ENCODE measurements at places on chromosomes 1 and 21.

GRCh38 chr1:15154480-15155036, 1.0 kb downstream of the TMEM51 start:
- DNase-seq, result no peak

GRCh38 chr1:92410706-92411105, 76.0 kb downstream of the GFI1 start:
- DNase-seq, result no peak

- DNase-seq, result peak; percentile 68
Measured at GRCh38 chr1:16187748-16188401, 24.6 kb downstream of the ARHGEF19 start.

GRCh38 chr1:30024411-30025195, 698.8 kb downstream of the MATN1 start:
- no peak for DNase-seq

DNA sequence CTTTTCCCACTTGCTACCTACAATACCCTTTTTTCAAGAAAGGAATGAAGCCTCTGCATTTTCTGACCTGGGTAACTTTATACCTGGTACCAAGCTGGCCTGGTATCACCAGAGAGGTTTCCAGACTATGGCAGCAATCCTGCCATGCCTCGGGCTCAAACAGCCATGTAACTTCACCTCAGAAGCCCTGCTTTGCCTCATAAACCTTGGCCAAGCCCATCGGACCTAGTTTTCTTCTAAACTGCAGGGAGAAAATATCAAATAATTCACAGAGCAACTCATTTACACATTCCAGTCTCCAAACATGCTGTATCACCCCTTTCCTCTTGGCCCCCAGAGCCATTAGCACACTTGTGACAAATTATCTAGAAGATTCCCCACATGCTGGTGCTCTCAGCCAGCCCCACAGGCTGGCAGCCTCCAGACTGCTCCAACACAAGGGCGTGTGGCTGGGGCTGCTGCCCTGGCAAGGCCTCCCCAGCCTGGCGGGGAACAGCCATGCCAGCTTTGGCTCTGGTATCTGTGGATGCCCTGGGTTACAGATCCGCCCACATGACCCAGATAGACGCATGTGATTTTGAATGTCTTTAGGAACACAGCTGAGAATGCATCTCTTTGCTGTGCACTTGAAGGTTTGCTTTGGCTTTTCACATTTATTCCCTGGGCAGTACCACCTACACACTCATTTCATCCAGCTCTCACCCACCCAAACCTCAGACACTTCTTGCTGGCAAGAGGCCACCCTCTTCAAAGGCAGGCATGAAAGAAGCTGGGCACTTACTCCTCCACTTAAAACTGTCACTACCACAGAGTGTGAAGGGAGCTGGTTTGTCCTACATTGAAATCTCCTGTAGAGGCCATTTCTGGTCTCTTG, 70.0 kb upstream of the BCAR3 start:
- no peak for DNase-seq

- DNase-seq, result no peak
Measured at GRCh38 chr1:78284354-78284753, 206.4 kb upstream of the PTGFR start.

GRCh38 chr1:229434005-229434640, at the start of gene ACTA1:
Gene ACTA1, minus strand, starts transcription at chr1:229434094. Its CDS starts 979 bp downstream, at chr1:229433115.
- DNase-seq, result no peak

DNA sequence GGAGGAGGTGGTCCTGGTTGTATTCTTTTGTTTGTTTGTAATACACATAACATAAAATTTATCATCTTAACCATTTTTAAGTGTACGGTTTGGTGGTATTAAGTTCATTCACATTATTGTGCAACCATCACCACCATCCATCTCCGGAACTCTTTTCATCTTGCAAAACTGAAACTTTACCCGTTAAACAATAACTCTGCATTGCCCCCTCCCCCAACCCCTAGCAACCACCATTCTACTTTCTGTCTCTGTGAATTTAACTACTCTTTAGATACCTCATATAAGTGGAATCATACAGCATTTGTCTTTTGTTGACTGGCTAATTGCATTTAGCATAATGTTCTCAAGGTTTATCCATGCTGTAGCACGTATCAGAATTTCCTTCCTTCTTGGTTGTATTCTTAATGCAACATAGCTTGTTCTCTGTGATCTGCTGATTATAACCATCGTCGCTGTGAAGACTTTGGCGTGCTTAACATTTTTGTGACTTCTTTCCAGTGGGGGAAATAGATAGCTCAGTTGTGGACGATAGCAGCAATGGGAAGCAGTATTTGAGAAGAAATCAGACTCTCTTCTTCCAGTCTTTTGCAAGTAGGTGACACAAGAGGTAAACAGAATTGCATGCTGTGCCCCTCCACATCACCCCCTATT, 117.5 kb upstream of the HOOK1 start:
- no peak for DNase-seq

GRCh38 chr1:13513063-13513894, 524 bp downstream of the LRRC38 start:
- no peak for DNase-seq

DNA sequence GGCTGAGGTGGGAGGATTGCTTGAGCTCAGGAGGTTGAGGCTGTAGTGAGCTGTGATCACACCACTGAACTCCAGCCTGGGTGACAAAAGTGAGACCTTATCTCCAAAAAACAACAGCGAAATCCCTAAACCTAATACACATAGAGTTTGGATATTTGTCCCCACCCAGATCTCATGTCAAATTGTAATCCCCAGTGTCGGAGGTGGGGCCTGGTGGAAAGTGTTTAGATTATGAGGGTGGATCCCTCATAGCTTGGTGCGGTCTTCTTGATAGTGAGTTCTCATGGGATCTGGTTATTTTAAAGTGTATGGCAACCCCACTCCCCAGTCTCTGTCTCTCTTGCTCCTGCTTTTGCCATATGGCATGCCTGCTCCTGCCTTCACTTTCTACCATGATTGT, 94.0 kb downstream of the POU2F1 start:
- no peak for DNase-seq

DNA sequence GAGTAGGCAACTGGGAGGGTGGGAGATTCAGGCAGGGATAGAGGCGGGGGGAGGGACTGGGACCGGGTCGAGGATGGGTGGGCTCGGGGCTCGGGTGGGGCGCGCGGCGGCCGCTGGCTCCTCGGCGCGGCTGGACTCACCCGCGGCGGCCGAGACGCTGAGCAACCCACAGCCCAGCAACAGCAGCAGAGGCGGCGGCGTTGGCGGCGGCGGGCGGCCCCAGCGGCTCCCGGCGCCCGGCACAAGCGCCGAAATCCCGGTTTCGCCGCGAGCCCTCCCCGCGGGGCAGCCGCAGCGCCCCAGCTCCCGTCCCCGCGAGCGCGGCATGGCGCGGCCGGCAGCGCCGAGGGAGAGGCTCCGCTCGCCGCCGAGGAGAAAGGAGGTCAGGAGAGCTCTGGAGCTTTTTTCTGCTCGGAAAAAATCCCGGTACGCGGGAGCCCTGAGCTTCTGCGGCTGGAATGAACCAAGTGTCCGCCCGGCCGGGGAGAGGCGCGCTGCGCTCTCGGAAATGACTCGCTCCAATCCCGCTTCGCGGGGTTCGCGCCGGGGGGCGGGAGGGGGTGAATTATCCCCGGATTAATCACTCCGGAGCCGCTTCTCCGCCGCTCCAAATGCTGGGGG, at the start of gene CSMD2:
Gene CSMD2, minus strand, starts transcription at position 460 of the 621 bp plus-strand sequence. Its CDS starts 133 bp downstream, at position 327.
- DNase-seq, result no peak

GRCh38 chr1:51716746-51717145, 99.9 kb downstream of the OSBPL9 start:
- DNase-seq, result no peak

GRCh38 chr1:167723707-167724323, 2.0 kb downstream of the MPZL1 start:
- no peak for DNase-seq

DNA sequence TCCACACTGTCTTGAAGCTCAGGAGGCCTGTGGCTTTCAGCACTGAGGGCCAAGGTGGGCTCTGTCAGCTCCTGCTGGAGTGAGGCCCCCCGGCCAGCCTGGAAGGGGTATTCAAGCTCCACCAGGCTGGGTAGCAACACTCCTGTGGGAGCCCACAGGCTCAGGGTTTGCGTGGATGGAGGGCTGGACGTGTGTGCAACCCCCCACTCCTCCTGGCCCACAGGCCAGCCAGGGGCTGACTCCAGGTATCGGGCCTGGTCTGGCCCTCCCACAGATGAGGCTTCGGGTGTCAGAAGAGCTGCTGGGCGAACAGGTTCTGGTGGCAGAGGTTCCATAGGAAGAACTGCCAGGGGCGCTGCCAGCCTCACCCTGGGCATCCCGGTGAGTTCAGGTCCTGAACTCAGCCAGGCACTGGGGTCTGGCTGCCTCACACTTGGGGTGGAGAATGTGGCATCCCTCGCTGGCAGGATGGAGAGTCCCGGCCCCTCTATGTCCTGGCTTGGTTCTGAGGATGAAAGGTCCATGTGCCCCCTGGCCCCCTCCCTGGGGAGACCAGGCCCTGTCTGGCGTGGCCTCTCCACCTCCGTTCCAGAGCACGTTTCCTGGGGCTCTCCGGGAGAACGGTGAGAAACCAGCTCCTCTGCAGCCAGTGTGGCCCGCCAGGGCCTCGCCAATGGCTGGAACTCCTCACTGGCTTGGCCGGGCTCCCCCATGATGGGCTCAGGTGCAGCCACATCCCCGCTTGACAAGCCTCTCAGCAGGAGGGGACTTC, 64.6 kb upstream of the TARDBP start:
- no peak for DNase-seq

- DNase-seq, result no peak
Measured at GRCh38 chr1:85065550-85065949, 17.2 kb upstream of the MCOLN3 start.

GRCh38 chr1:54714881-54715492, 674 bp upstream of the TTC4 start:
- DNase-seq, result no peak

DNA sequence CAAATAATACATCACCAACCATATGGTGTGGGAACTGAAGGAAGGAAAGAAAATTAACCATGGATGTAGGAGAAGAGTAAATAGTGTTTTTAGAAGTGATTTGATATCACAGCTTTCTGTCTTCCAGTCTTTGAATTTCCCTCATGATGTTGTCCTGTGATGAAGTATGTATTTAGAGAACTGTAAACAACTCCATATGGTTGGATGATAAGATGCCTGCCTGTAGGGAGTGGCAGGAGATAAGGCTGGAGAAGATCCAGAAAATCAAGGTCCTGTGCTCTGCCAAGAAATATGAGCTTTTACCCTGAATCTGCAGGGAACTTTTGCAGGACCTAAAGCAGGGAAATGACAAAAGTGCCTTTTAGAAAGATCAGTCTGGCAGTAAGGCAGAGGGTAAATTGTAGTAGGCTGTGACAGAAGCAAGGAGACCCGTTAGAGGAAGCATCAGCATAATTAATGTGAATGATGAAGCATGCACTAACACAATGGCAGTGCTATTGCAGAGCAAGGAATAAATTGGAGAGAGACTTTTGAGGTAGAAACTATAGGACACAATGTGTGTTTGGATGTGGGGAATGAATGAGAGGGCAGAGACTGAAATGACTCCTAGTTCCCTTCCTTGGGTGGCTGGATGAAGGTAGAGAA, 21.9 kb downstream of the CEPT1 start:
- no peak for DNase-seq

- DNase-seq, result no peak
Measured at GRCh38 chr1:55057956-55058298, 18.6 kb downstream of the PCSK9 start.

GRCh38 chr1:214420341-214420740, 131.1 kb downstream of the PTPN14 start:
- DNase-seq, result no peak

GRCh38 chr1:200619894-200620272, 668 bp downstream of the KIF14 start:
- DNase-seq, result no peak

GRCh38 chr1:10736634-10737586, 59.5 kb downstream of the CASZ1 start:
- no peak for DNase-seq
